Ascending aorta (tissue), 2 donors: ENCODE measurements at places on chromosomes 4 and X. TPM values are rescaled to one million over a fixed set of nuclear protein-coding genes. Genes with fewer than 3 reads are reported as not detected.

GRCh38 chr4:122195718-122196117 is 43.6 kb downstream of the BLTP1 start:
- DNase-seq = no peak
- no peaks in the 10 kb centered on the region for H3K4me1 ChIP-seq
- no peak overlapping the region for H3K4me3 ChIP-seq
- no peak overlapping the region for H3K27ac ChIP-seq
- no peaks in the 10 kb centered on the region for H3K27me3 ChIP-seq

DNA sequence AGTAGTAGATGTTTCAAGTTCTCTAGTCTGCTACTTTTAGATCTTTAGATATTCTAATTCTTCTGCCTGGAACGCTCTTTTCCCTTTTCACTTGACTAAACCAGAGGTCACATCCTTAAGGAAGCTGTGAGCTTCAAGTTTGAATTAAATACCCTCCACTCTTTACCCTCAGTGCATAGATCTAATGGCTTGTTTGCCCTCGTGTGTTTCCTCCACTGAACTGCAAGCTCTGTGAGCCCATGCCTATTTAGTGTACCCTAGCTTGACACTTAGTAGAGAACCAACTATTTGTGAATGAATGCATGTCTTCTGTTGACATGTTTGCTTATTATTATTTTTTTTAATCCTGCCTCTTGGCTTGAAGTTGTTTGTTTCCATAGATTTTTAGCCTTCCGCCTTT is 138.3 kb downstream of the PDE5A start:
- no peaks in the 10 kb centered on the region for H3K4me1 ChIP-seq
- peaks cover 9% of the 10 kb centered on the region for H3K36me3 ChIP-seq
- no peak overlapping the region for H3K27ac ChIP-seq
- H3K4me3 ChIP-seq = no peak overlapping the region

- no peaks in the 10 kb centered on the region for H3K36me3 ChIP-seq
- no peak overlapping the region for H3K4me3 ChIP-seq
- no peaks in the 10 kb centered on the region for H3K27me3 ChIP-seq
- no peak overlapping the region for H3K27ac ChIP-seq
- H3K4me1 ChIP-seq = no peaks in the 10 kb centered on the region
Observed at GRCh38 chr4:97159625-97160024, 983.7 kb downstream of the STPG2 start.

GRCh38 chr4:52843958-52844357 is 18.2 kb upstream of the RASL11B start:
- H3K36me3 ChIP-seq = no peaks in the 10 kb centered on the region
- no peak for DNase-seq
- no peak overlapping the region for H3K4me3 ChIP-seq
- no peaks in the 10 kb centered on the region for H3K4me1 ChIP-seq
- H3K27ac ChIP-seq = no peak overlapping the region

GRCh38 chr4:46980851-46981250 is 12.5 kb downstream of the GABRA4 start:
- H3K27me3 ChIP-seq = no peaks in the 10 kb centered on the region
- H3K36me3 ChIP-seq = no peaks in the 10 kb centered on the region
- H3K4me3 ChIP-seq = no peak overlapping the region
- H3K27ac ChIP-seq = no peak overlapping the region
- H3K4me1 ChIP-seq = no peaks in the 10 kb centered on the region

DNA sequence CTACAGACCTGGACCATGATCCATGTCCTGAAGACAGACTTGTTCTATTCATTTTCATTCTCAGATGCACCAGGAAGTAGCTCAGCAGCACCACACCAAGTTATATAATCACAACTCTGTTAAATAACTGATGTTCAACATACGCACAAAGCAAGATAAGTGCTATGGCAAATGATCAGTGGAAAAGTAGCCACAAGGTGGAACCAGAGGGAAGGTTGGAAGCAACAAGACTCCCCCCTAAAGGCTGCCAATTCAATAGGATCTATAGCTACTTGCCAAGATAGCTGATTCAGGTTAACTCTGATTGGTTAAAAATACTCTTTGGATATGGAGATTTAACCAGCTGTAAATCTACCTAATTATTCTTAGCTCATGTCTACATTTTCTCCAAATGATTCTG is 23.7 kb upstream of the FAM47B start:
- no peaks in the 10 kb centered on the region for H3K27me3 ChIP-seq
- no peaks in the 10 kb centered on the region for H3K4me1 ChIP-seq
- H3K36me3 ChIP-seq = no peaks in the 10 kb centered on the region
- DNase-seq = no peak

DNA sequence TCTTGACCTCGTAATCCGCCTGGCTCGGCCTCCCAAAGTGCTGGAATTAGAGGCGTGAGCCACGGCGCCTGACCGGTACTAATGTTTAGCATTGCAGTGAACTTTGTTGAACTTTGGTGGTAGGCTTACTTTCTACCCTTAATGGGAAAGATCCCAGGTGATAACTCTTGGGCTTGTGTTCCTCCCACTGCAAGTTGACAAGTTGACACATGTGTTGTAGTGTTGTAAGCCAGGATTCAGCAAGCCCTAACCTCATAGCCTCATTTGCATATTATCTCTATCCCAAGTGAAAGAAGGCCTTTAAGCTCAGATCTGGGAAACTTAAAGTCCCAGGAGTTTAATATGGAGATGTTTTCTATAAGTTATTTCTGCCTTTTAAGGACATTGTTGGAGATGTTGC is 80.0 kb upstream of the CLCN4 start:
- H3K4me3 ChIP-seq = no peak overlapping the region
- no peak overlapping the region for H3K27ac ChIP-seq
- H3K4me1 ChIP-seq = no peaks in the 10 kb centered on the region

DNA sequence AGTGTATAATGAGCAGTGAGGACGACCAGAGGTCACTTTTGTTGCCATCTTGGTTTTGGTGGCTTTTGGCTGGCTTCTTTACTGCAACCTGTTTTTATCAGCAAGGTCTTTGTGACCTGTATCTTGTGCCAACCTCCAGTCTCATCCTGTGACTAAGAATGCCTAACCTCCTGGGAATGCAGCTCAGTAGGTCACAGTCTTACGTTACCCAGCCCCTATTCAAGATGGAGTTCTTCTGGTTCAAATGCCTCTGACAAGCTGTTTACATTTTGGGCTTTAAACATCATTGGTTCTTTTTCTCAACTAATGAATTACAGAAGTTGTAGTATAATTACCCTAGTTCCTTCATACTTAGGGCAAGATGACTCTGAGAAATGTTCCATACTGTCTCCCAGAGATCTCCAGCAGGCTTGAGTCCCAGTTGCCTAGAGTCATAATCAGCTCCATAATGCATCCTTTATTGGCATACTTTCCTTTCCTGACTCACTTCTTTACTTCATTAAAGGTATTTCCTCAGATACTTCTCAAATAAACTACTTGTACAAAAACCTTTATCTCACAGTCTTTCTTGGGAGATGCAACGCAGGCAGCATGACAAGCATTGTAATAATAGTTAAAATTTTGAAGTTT is 136.5 kb downstream of the KDM6A start:
- H3K27me3 ChIP-seq = no peaks in the 10 kb centered on the region
- no peaks in the 10 kb centered on the region for H3K4me1 ChIP-seq
- no peaks in the 10 kb centered on the region for H3K36me3 ChIP-seq
- no peak overlapping the region for H3K27ac ChIP-seq

Gene NIPAL1
- 2.0 TPM for total RNA-seq

Gene SMR3B
- not detected for total RNA-seq

Gene PITX2
- not detected for total RNA-seq

Gene ADH1A
- total RNA-seq = not detected

Gene NRK
- total RNA-seq = 3.2 TPM

Gene TRIML2
- not detected for total RNA-seq
